ENCODE measurements at places on chromosomes 4 and X. TPM values are rescaled to one million over a fixed set of nuclear protein-coding genes. Genes with fewer than 3 reads are reported as not detected.

GRCh38 chr4:7637971-7638370 lies 203.2 kb upstream of the PSAPL1 start:
- DNase-seq, result no peak

DNA sequence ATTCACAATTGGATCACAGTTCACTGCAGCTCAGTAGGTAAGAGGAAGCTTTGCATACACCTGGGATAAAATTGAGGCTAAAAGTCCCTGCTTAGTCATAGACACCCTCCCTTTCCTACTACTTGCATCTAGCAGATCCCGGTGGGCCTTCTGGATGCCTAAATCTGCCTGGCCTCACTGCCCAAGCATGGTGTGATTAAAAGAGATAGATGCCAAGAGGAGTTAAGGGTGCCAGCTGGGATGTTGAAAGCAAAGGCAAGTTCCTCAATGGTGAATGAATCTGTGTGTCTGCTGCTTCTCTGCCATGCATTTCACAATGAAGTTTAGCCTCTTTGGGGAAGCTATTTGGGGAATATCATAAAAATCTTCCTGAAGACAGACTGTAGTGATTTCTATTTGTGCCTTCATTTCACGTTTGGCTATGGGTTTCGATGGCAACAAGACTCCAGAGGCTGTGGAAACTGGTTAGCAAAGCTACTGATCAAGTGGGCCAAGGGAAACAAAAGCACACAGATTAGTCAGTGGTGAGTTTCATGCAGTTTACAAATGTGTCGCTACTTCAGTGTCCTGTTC lies 534.0 kb downstream of the ANKRD50 start:
- DNase-seq, result no peak

- no peak for DNase-seq
These were observed 7.0 kb downstream of the CXCL9 start for GRCh38 chr4:76000279-76000678.

- no peak for DNase-seq
These were observed 154.7 kb upstream of the STX18 start for GRCh38 chr4:4696530-4696929.

The PFKFB1 gene
- total RNA-seq, result 0.99 TPM
